ENCODE measurements at places on chromosomes 6 and 20.

- DNase-seq: no peak
These were observed 91.7 kb downstream of the CLIC5 start for GRCh38 chr6:45923831-45924391.

DNA sequence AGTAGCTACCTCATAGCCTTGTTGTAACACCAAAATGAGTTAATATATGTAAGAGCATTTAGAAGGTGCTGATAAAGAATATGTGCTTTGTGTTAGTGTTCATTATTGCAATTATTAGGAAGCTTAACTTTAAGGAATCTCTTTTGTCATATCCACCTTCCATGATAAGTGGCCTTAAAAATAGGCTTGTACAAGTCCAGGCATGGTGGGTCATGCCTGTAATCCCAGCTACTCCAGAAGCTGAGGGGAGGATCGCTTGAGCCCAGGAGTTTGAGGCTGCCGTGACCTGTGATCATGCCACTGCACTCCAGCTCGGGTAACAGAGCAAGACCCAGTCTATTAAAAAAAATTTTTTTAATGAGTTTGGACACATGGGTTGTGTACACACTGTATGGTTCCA, 285.5 kb downstream of the ZFAND3 start:
- no peak for DNase-seq

DNA sequence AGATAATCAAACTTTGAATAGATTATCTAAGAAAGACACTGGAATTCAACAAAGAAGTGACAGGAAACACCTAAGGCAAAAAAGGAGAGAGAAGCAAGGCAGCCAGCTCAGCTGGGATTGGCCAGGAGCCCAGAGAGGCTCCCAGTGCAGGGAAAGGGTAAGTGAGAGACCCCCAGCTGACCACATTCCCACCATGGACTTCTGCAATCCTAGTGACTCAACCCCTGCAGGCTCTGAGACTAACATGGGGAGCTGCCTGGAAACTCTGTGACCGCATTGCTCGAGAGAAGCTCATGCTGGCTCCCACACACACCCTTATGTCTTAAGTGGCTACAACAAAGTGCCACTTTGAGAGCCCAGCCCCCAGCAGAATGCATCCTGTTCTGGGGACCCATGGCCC, 215.1 kb downstream of the PACRG start:
- no peak for DNase-seq

GRCh38 chr6:102918161-102918560, 1524.7 kb downstream of the GRIK2 start:
- DNase-seq: no peak

GRCh38 chr6:135887069-135887468, 35.6 kb downstream of the PDE7B start:
- DNase-seq: no peak

- DNase-seq: no peak
These were observed 221.2 kb downstream of the MAFB start for GRCh38 chr20:40467703-40468411.

GRCh38 chr6:168371981-168372711, 52.6 kb upstream of the DACT2 start:
- no peak for DNase-seq

DNA sequence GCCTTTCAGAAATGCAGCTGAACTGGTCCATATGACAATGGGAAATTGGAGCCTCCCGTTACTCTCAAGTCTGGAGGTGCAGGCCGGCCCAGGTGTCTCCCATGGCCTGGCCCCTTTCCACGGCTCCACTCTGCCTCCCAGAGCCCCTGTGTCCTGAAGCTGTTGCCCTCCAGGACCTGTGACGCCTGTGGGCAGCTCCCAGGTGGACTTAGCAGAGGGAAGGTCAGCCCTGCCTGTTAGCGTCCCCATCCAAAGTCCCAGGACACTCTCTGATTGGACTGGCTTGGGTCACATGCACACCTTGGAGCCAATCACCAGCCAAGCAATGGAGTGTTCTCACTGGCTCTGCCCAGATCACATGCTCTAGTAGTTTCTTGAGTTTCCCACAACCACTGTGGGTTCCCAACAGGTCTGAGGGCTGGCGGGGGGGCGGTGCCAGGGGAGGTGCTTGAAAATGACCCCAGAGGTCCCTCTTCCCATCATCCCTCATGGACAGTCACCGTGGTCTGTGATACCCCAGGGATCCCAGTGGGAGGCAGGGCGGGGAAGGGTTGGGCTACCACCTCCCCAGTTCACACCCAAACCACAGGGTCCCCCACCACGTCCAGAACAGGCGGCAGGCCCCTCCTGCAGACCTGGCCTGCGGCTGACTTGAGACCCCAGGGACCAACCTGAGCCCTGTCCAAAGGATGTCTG, 135.6 kb downstream of the TAF4 start:
- no peak for DNase-seq

DNA sequence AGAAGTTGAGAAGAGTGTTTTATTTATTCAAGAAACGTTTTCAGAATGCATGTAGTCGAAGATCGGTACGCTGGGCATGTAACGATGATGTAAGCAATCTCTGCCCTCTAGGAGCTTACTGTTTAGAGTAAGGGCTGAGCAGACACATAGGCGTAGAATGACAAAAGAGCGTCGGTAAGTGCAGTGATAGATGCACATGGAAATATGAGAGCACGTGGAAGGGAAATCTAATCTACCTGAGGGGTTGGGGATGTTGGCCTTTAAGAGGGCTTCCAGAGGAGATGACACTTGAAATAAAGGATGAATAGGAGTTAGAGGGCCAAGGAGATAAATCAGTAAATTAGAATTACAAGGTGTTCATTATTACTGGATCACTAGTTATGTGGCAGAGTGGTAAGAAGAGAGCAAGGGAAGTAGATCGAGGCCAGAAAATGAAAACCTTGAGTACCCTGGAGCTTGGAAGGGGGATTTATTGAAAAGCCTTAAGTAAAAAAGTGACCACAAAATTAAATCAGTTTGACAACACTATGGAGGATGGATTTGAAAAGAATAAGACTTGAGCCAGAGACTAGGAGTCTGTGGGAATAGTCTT, 782 bp downstream of the TRMT11 start:
- peak; percentile 9 for DNase-seq

DNA sequence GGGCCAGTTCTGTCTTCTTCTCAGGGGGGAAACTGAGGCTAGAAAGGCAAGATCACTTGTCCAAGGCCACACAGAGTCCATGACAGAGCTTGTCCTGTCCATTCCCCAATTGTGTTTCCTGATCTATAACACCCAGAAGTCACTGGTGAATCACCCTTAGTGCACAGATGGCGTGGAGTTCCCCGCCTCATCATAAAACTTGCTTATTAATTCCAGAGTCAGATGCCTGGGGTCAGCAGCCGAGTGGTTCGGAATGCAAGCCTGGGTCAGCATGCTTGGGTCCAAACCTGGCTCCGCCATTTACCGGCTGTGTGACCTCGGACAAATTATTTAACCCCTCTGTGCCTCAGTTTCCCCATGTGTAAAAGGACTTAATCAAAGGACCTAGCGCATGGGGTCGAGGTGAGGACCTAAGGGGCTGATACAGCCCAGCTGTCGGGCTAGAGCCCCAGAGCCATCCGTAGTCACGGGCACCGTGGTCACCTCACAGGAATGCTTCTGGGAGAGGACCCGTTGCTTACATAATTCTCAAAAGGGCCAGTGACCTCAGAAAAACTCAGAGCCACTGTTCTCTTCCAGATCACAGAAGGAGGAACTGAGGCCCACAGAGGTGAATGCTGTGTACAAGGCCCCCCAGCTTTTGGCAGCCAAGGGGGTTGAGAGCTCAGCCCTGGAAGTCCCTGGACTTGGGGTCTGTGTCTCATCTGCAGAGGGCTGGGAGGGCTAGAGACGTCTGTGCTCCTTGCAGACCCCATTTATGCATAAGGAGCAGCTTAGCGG, 1.4 kb upstream of the ZBP1 start:
- no peak for DNase-seq

GRCh38 chr20:10492844-10493243, 57.7 kb downstream of the SLX4IP start:
- no peak for DNase-seq

- DNase-seq: no peak
These were observed 93.1 kb upstream of the SOX4 start for GRCh38 chr6:21500314-21501020.

DNA sequence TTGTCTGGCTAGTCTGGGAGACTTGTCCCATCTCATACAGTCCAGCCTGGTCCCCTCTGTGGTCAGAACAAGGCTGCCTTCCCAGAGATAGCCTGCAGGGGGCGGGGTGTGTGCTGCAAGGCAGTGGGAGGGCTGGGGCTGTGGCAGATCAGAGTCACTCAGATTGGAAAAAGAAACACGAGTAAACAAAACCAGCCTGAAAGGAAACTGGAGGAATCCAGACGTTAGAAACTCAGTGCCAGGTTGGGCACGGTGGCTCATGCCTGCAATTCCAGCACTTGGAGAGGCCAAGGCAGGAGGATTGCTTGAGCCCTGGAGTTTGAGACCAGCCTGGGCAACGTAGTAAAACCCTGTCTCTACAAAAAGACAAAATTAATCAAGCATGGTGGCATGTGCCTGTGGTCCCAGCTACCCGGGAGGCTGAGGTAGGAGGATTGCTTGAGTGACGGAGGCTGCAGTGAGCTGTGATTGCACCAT, 20.2 kb downstream of the LEMD2 start:
- DNase-seq: peak; percentile 66

Measured in activated T-cell treated with anti-CD3 and anti-CD28 coated beads, Interleukin-2, amount 50 U/mL, for 4 hours (primary cell).